ENCODE measurements at places on chromosomes 12 and 14.

DNA sequence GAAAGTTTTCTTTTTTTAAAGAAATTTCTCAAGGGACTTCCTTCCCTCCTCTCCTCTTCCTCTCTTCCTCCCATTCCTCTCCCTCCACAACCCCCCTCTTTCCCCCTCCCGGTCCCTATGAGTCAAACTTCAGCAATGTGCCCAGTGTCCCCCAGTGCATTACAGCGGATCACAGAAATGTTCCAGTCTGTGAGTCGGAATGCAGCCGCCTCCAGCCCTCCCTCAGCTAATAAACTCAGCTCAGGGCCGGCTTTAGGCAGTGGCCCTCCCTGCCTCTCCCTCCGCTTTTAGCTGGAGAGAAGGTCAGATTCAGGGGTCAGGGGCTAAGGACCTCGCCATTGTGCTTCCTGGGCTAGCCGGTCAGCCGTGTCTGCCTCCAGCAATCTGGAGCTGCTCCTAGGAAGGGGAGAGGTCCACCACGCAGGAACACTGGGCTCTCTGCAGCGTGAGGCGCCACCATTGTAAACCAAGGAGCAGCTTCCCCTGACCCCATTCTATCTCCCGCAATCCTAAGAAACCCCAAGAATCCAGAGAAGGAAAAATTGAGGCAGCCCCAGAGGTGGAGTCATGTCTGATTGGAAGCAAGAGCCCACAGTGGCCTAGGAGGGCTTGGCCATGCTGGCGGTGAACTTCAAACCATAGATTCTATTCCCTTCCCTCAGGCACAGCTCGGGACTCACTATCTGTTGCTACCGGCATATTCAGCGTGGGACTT is 1.1 kb upstream of the HDAC7 start:
- DNase-seq = peak; percentile 99

DNA sequence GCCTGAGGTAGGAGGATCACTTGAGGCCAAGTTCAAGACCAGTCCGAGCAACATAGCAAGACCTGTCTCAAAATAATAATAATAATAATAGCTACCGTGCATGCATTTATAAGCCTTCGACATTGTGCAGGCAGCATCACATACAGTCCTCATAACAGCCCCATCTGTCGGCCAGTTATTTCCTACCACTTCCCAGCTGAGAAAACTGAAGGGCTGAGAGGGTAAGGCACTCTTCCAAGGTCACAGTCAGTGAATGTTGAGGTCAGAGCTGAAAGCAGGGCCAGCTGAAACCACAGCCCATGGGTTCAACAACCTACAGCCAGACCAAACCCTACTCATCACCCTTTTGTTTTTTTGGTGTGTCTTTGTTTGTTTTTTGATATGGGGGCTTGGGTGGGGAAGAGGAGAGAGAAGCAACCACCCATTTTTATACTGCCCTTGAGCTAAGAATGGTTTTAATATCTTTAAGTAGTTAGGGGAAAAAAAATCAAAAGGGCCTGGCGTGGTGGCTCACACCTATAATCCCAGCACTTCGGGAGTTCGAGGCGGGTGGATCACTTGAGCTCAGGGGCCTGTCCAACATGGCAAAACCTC is 16.8 kb upstream of the ITPK1 start:
- peak; percentile 47 for DNase-seq

DNA sequence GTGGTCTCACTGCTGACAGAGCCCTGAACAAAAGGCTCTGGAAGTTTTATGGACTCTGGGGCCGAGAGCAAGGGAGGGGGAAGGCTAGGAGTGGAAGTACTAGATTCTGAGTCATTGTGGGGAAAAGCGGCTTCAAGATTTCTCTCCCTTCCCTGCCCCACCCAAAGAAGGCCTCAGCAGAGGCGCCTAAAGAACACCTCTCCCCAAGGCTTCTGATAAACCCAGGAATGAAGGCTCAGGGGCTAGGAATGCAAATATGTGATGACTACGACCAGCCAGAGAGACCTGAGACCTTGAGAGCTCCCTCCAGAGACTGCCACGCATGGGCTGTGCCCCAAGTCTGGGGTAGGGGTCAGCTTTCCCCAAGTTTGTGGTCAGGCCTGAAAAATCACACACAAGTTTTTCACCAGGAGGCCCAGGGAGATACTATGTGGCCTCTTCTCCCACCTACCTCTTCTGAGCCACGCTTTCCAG is 130.7 kb upstream of the HIF1A start:
- peak; percentile 83 for DNase-seq

DNA sequence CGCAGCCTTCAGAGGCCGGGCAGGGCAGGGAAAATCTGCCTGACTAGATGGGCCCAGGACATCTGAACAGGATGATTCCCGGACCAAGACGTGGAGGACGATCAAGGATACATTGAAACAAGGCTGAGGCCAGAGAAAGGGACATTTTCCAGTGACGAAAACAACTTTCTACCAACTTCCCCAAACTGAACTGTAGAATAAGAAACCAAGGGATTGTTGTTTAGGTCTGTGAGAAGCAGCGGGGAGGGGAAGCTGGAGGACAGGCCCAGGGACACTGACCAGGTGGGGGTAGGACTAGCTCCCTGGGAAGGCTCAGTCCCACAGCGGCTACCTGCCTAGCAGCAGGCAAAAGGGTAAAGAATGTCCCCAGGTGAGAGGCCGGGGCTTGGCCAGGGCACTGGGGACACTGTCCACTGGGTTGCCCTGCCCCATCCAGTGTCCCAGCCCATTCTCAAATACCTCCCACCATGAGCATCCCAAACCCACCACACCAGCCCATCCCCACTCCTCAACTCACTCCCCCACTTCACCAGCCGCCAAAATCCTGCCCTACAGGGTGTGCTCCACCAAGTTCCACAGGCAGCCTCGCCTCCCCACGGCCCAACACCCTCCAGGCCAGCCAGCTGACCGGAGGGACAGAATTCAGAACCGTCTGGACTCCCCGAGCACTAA is 995 bp downstream of the TNFRSF1A start:
- no peak for DNase-seq

DNA sequence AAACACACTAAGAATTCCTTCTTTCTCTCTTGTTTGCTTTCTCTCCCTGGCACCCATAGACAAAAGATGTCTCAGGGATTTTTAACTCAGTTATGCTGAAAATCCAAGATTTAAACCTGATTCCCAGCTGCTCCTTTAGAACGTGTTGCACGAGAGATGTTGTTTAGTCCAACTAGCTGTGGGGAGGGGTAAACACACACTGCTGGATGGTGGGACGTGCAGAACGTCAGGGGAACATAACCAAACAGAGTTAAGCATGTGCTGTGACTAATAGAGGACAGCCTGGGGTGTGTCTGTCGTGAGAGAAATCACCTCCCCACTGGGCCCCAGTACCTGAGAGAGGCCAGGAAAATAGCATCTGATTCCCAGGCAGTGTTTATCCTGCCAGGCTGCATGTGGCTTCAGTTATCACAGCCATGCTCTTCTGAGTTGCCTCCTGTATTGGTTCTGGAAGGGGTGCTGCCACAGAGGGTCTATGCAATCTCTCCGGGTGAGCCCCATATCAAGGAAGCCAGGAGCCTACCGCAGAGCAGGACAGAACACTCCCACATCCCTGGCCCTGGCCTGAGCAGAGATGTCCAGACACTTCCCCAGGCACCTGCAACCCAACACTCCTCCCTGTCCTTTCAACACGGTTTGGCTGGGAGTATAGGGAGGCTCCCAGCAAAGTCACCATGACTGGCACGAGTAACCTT is 112.7 kb upstream of the EGLN3 start:
- DNase-seq = no peak

DNA sequence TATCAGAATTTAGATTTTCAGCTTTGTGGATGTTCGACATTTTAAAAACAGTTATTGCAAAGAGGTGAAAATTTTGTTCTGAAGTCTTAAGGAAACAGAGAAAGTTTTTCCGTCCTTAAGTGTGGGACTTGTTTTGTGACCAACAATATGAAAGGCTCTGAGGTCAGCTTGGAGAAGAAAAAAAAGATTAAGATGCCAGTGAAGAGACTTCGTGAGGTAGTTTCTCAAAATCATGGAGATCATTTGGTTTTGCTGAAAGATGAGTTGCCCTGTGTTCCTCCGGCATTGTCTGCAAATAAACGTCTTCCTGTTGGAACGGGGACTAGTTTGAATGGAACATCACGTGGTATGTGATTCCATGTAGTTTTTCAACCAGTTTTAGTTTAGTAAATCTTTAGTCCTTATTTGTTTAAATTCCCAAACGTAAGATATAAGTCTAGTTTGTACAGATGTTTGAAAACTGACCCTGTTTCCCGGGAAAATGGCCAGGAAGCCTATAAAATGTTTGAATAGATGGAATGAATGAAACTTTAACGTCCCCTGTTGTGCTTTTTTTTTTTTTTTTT is 682 bp downstream of the KIAA0586 start:
- peak; percentile 65 for DNase-seq

DNA sequence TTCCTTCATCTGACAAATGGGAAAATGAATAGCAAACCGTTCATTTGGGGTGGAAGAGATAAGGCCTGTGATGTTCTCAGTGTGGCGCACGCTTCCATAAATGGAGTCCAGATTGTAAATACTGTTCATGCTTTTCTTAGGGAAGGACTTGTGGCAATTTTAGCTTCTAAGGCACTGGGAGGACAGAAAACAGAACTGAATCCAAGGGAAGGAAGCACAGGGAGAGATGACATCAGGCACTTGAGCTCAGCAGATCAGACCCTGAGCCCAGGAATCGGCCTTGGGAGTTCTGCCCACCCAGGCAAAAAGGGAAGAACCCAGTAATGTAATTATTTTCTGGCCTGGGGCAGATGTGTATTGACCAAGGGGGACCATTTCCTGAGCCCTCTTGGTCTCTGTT is 7.2 kb upstream of the SH2B3 start:
- no peak for DNase-seq
